ENCODE measurements at places on chromosomes 16 and 17. TPM values are rescaled to one million over a fixed set of nuclear protein-coding genes. Genes with fewer than 3 reads are reported as not detected.

- DNase-seq, result no peak
Observed at GRCh38 chr17:7997186-7997585, 5.2 kb upstream of the GUCY2D start.

DNA sequence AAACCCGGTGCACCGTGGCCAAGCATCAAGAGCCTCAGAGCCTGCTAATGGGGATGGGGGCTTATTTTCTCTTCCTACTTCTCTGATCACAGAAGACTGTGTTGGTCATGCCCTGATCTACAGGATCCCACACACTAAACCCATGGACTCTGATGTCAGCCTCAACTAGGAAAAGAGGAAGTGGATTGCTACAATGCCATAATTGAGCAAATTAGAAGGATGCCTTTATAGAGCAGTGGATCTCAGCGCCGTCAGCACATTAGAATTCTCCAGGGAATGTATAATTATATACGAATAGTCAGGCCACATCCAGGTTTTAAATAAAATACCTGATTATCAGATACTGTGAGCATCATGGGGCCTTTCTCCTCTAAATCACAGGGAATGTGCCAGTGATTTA, 64.8 kb downstream of the VAT1L start:
- DNase-seq, result no peak

DNA sequence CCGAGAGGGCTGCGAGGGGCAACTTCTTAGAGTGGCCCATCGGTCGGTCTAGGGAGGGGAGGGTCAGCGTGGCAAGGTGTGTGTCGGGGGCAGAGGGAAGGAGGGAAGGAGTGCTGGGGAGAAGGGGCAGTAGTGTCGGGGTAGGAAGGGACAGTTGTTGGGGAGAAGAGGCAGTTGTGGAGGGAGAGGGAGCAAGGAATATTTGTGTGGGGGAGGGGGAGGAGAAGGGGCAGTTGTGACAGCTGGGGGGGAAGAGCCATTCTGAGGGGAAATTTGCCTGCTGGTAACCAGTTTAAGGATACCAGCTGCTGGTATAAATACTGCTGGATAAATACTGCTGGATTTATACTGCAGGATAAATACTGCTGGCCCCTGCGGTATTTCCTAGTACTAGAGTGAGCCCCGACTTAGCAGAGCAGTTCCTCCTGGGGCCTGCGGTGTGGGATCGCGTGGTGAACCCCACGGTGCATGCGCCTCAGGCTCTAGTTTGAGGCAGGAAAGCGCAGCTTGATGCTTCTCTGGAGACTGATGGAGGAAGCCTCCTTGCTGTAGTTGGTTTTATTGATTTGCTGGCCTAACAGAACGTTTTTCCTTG, 309 bp downstream of the DNAH2 start:
- DNase-seq, result no peak

GRCh38 chr17:76725580-76726230, 701 bp downstream of the JMJD6 start:
- peak; percentile 89 for DNase-seq

TEKT3 gene
- total RNA-seq, result 0.56 TPM
